ENCODE measurements at places on chromosomes 5 and 9. TPM values are rescaled to one million over a fixed set of nuclear protein-coding genes. Genes with fewer than 3 reads are reported as not detected.

DNA sequence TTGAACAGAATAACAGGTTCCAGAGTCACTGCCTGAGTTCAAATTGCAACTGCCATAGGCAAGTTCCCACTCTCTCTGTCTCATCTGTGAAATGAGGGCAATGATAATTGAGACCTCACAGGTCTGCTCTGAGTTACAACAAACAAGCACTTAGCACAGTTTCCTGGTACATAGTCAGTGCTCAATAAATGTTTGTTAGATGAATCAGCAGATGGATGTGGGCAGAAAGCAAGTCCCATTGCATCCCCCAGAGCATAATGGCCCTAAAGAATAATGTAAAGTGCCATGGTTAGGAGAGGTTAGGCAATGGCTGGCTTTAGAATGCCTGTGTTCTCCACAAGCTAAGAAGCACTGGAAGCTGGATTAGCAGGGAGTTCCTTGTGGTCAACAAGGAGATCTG is 136.5 kb upstream of the LARP1 start:
- no peak for DNase-seq

DNA sequence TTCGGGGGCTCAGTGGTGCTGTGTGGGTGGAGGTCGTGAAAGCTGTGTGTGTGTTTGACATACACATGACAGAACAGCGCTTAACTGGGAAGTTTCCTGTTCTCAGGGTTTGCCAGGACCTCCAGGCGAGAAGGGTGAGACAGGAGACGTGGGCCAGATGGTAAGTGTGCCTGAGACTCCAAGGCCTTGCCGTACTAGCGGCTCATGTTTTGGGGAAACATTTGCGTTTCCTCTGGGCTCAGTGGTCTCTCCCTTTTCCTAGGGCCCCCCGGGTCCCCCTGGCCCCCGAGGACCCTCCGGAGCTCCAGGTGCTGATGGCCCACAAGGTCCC is 68.3 kb upstream of the FCN2 start:
- DNase-seq = no peak

DNA sequence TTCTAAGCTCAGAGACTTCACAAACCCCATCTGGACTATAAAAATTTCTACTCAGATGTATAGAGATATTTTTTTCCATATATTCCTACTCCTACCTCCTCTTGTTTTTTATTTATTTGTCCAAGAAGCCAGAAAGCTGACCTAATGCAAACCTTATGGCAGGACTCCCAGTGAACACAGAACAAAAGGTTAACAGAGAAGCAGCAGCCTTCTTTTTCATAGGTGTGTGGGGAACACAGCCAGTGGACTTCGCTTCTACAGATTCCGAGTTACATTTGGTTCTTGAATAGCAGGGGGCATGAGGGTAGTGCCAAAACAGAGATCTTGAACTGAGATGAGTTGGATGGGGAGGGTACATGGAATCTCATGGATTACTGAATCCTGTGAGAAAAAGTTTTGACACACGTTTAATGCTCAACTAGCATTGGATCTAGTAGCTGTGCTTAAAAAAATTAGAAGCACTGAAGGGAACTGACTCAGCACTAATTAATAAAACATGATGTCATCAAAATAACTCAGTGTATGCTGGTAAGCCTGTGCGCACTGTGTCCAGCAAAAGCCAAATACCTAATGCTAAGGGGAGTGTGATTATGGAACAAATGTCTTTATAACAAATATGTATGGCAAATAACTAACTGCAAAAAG is 240.1 kb downstream of the GABRB2 start:
- DNase-seq = no peak

DNA sequence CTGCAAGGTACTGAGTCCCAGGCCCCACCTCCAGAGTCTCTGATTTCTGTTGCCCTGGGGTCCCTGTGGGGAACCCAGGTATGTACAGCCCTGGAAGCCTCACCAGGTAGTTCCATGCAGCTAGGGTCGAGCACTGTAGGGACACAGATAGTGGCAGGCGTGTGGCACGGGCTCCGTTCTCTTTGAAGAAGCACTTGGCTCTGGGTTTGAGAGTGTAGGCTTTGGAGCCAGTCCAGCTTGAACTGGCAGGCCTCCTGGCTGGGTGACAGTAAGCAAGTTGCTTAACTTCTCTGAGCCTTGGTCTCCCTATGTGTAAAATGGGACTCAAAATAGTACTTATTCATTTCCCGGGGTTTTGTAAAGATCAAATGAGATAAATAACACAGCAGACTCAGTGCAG is 5.6 kb downstream of the OLFM1 start:
- no peak for DNase-seq

The KLHL3 gene
- total RNA-seq = 4.4 TPM

The TGFBI gene
- 26.4 TPM for total RNA-seq

The MCTP1 gene
- 31.4 TPM for total RNA-seq

The CCL19 gene
- not detected for total RNA-seq
